Sigmoid colon (tissue), 7 donors: ENCODE measurements at places on chromosomes 16 and 17. TPM values are rescaled to one million over a fixed set of nuclear protein-coding genes. Genes with fewer than 3 reads are reported as not detected.

CD19 gene
- not detected for total RNA-seq

RPL27 gene
- 2,571 TPM for total RNA-seq

HOXB5 gene
- total RNA-seq: 2.5 TPM

PRPSAP1 gene
- 39.0 TPM for total RNA-seq

NT5C3B gene
- total RNA-seq: 104 TPM

ASIC2 gene
- not detected for total RNA-seq

SLC12A3 gene
- not detected for total RNA-seq

DNA sequence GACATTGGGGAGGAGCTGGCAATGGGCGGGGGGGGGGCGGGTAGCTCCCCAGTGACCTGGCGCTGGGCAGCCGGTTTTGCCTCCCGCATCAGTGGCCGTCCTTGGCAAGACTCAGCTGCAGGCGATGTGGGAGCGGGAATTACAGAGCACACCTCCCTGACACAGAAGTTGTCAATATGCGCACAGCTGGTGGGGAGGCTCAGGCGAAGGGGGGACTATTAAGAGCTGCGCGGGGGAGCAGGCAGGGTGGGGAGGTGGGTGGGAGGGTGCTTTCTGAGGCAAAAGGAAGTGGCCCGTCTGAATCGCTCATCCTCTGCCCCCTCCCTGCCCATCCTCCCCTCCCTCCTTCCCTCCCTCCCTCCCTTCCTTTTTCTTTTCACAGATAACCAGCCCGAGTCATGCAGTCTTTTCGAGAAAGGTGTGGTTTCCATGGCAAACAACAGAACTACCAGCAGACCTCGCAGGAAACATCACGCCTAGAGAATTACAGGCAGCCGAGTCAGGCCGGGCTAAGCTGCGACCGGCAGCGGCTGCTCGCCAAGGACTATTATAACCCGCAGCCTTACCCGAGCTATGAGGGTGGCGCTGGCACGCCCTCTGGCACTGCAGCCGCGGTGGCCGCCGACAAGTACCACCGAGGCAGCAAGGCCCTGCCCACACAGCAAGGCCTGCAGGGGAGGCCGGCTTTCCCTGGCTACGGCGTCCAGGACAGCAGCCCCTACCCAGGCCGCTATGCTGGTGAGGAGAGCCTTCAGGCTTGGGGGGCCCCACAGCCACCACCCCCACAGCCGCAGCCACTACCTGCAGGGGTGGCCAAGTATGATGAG, 44.0 kb downstream of the SREBF1 start:
- no peaks in the 10 kb centered on the region for H3K27me3 ChIP-seq
- peaks cover 9% of the 10 kb centered on the region for H3K36me3 ChIP-seq
- H3K4me1 ChIP-seq: no peaks in the 10 kb centered on the region
- no peak overlapping the region for H3K4me3 ChIP-seq
- H3K27ac ChIP-seq: peak overlapping the region; percentile 73

DNA sequence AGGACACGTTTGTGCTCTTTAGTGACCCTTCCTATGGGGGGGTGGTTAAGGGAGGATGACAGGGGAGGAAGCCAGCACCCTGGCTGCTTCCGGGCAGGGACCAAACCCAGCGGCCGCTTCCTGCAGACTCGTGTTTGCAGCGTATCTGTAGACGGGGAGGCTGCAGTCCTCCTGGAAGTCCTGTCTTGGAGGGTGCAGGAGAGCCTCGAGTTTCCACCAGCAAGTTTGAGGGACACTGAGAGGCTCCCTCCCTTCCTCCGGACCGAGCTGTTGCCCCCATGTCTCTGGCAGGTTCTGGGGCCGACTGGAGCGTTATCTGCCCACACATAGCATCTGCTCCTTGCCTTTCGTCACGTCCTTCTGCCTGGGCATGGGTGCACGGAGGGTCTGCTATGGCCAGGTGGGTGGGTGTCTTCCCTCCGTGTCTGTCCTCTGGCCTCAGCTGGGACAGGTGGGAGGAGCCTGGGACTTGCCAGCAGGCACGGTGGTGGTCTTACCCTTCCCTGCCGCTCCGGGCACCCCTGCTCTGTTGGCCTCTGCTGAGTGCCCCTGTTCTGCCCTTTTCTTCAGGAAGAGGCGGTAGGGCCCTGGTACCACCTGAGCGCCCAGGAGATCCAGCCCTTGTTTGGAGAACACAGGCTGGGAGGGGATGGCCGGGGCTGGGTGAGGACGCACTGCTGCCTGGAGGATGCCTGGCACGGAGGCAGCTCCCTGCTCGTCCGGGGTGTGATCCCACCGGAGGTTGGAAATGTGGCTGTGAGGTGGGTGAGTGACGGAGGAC, 8.8 kb downstream of the ENGASE start:
- H3K4me1 ChIP-seq: no peaks in the 10 kb centered on the region
- H3K27me3 ChIP-seq: no peaks in the 10 kb centered on the region
- no peak for DNase-seq
- H3K27ac ChIP-seq: no peak overlapping the region
- peaks cover 15% of the 10 kb centered on the region for H3K36me3 ChIP-seq

DNA sequence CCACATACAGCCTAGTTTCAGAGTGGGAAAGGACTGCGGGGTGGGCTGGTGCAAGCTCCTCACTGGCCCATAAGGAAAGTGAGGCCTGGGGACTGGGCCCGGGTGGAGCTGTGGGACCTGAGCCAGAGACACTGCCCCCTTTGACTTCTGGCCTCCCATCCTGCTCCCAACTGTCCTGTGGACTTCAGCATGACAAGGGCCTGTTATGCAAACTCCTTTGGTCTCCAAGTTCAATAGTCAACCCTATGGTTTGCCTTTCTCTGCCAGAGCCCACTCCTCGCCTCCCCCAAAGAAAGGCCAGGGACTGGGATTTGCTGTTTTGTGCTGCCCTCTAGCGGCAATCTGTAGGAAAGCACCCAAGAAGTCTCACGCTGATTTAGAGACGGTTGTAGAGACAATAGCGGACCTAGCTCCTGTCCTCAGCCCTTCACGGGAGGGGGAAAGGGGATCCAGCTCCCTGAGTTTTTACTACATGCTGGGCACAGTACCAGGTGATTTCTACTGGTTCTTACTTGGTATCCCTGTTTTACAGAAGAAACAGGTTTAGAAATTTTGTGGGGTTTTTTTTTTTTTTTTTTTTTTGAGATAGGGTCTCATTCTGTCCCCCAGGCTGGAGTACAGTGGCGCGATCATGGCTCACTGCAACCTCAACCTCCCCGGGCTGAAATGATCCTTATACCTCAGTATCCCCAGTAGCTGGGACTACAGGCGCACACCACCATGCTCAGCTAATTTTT, 1.2 kb upstream of the TLCD3B start:
- no peak for DNase-seq
- H3K27me3 ChIP-seq: peaks cover 73% of the 10 kb centered on the region
- H3K4me3 ChIP-seq: no peak overlapping the region
- no peaks in the 10 kb centered on the region for H3K36me3 ChIP-seq
- no peak overlapping the region for H3K27ac ChIP-seq

DNA sequence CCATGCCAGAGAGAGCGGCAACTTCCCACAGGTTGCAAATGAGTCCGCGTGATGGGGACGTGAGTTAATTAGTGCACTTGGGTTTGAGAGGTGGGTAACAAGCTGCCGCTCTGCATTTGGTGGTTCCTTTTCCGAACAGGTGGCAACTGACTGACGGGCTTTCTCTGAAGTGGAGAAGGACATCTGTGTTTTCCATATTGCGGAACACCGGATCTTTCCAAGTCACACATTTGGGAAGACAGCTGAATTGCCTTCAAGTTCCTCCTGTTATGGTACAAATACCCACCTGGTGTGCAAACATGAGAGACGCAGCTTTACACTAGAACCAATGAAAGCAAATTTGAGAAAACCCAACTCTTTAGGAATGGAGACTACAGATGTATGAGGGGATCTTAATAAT, 451.3 kb upstream of the ZFHX3 start:
- H3K27me3 ChIP-seq: no peaks in the 10 kb centered on the region
- H3K4me1 ChIP-seq: peaks cover 4% of the 10 kb centered on the region
- H3K4me3 ChIP-seq: no peak overlapping the region
- DNase-seq: no peak
- H3K36me3 ChIP-seq: no peaks in the 10 kb centered on the region

GRCh38 chr16:70724146-70725023, 38.5 kb upstream of the MTSS2 start:
- H3K4me1 ChIP-seq: peaks cover 40% of the 10 kb centered on the region
- no peak overlapping the region for H3K4me3 ChIP-seq
- H3K27ac ChIP-seq: peak overlapping the region; percentile 97
- no peaks in the 10 kb centered on the region for H3K27me3 ChIP-seq
- DNase-seq: no peak
- peaks cover 9% of the 10 kb centered on the region for H3K36me3 ChIP-seq

GRCh38 chr16:82681592-82681991, 54.8 kb downstream of the CDH13 start:
- H3K27ac ChIP-seq: no peak overlapping the region
- H3K4me1 ChIP-seq: no peaks in the 10 kb centered on the region
- H3K27me3 ChIP-seq: no peaks in the 10 kb centered on the region

GRCh38 chr17:13601776-13602551, at the start of gene HS3ST3A1:
Gene HS3ST3A1, minus strand, starts transcription at chr17:13601929. Its CDS starts 800 bp downstream, at chr17:13601129.
- H3K27me3 ChIP-seq: peaks cover 35% of the 10 kb centered on the region
- no peaks in the 10 kb centered on the region for H3K36me3 ChIP-seq
- H3K27ac ChIP-seq: peak within 1 kb of the TSS; percentile 71
- peak within 1 kb of the TSS; percentile 49 for H3K4me3 ChIP-seq
- H3K4me1 ChIP-seq: peaks cover 23% of the 10 kb centered on the region

- H3K4me1 ChIP-seq: no peaks in the 10 kb centered on the region
- DNase-seq: no peak
- H3K4me3 ChIP-seq: no peak overlapping the region
- H3K36me3 ChIP-seq: no peaks in the 10 kb centered on the region
- H3K27ac ChIP-seq: no peak overlapping the region
- no peaks in the 10 kb centered on the region for H3K27me3 ChIP-seq
Observed at GRCh38 chr17:43327421-43327820, 71.4 kb upstream of the ARL4D start.

DNA sequence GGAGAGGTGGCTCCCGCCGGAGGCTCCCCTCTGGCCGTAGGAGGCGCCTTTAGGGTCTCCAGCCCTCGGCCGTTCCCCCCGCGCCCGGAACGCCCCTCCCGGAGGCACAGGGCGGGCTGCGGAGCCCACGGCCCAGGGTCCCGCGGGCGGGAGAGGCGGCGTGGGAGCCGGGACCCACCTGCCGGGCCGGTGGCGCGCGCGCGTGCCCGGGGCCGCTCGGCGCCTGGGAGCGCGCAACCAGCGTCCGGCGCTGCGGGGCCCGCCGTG, at the start of gene MIF4GD:
Gene MIF4GD, minus strand, starts transcription at position 266 of the 267 bp plus-strand sequence. CDS start 1,036 bp downstream, outside the sequence.
- peak within 1 kb of the TSS; percentile 79 for H3K4me3 ChIP-seq
- no peak for DNase-seq
- H3K27me3 ChIP-seq: no peaks in the 10 kb centered on the region
- H3K27ac ChIP-seq: peak within 1 kb of the TSS; percentile 96
- peaks cover 32% of the 10 kb centered on the region for H3K4me1 ChIP-seq

DNA sequence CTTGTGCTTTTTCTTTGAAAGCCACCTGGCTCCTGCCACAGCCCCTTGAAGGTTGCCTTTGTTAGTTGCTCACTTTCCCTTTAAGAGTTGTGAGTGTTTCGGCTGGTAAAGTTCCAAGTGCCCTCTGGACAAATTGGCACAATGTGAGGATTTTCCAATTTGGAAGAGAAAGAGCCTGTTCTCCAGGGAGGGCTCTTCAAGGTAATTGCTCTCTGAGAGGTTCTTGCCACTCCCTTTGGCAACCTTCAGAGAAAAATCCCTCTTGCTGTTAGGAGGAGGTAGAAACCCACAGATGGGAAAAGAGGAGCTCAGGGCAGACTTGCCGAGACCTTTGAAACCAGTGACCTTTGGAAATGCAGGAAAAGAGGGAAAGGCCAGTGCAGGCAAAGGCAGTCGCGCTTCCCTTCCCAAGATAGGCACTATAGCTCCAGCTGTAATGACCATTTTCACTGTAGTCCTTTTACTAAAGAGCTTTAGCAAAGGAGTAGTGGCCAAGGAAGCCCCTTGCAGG, 49.0 kb upstream of the AKAP1 start:
- H3K36me3 ChIP-seq: no peaks in the 10 kb centered on the region
- H3K4me3 ChIP-seq: no peak overlapping the region
- peak overlapping the region; percentile 82 for H3K27ac ChIP-seq
- peaks cover 61% of the 10 kb centered on the region for H3K4me1 ChIP-seq
- no peaks in the 10 kb centered on the region for H3K27me3 ChIP-seq

DNA sequence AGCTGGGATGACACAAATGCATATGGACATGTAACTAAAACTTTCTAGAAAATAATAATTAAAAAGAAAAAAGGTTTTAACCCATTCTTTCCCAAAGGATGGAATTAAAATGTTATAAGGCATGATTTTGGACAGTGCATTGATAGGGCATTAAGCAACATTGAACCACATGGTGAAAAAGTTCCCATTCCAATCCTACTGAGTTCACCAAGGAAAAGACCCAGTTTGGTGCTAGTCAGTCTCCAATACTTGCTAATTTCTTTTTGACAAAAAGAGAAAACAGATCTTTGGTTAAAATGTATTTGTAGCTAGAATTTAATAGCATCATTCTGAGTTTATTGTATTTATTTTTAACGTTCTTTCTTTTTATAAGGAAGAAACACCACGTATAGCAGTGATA, 28.1 kb downstream of the EMP2 start:
- DNase-seq: no peak
- H3K4me3 ChIP-seq: no peak overlapping the region
- no peaks in the 10 kb centered on the region for H3K27me3 ChIP-seq

GRCh38 chr16:3937066-3937875, 56.8 kb upstream of the CREBBP start:
- peaks cover 8% of the 10 kb centered on the region for H3K4me1 ChIP-seq
- no peak overlapping the region for H3K4me3 ChIP-seq
- no peak overlapping the region for H3K27ac ChIP-seq
- H3K36me3 ChIP-seq: no peaks in the 10 kb centered on the region
- no peaks in the 10 kb centered on the region for H3K27me3 ChIP-seq

DNA sequence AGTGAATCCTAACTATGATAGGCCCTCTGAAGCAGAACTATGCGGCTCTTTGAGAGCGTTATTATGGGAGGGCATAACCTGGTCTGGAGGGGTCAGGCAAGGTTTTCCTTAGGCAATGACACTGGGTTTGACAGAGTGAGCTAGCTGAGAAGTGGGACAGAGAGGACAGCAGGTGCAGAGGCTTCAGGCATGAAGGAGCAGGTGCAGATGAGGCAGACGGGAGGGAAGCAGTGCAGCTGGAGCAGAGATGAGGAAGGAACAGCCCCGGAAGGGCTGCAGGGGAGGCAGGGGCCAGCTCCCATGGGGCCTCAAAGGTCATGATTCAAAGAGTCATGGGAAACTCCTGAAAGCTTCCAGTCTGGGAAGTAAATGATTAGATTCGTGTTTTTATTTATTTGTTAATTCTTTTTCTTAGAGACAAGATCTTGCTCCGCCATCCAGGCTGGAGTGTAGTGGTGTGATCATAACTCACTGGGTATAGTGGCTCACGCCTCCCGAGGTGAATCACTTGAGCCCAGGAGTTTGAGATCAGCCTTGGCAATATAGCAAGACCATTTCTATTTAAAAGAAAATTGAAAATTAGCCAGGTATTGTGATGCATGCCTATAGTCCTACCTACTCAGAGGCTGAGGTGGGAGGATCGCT, 5.4 kb downstream of the MARCHF10 start:
- no peak for DNase-seq
- H3K27ac ChIP-seq: no peak overlapping the region
- no peak overlapping the region for H3K4me3 ChIP-seq
- peaks cover 31% of the 10 kb centered on the region for H3K27me3 ChIP-seq
- no peaks in the 10 kb centered on the region for H3K36me3 ChIP-seq
- no peaks in the 10 kb centered on the region for H3K4me1 ChIP-seq

- H3K27ac ChIP-seq: no peak overlapping the region
- H3K27me3 ChIP-seq: no peaks in the 10 kb centered on the region
- DNase-seq: no peak
Observed at GRCh38 chr17:41935641-41936040, 5.2 kb downstream of the ODAD4 start.
